COLO829 (cell line): ENCODE measurements at places on chromosomes 12 and 14.
A peak's percentile ranks its signal among the peaks of the same experiment; 100 is the strongest.

DNA sequence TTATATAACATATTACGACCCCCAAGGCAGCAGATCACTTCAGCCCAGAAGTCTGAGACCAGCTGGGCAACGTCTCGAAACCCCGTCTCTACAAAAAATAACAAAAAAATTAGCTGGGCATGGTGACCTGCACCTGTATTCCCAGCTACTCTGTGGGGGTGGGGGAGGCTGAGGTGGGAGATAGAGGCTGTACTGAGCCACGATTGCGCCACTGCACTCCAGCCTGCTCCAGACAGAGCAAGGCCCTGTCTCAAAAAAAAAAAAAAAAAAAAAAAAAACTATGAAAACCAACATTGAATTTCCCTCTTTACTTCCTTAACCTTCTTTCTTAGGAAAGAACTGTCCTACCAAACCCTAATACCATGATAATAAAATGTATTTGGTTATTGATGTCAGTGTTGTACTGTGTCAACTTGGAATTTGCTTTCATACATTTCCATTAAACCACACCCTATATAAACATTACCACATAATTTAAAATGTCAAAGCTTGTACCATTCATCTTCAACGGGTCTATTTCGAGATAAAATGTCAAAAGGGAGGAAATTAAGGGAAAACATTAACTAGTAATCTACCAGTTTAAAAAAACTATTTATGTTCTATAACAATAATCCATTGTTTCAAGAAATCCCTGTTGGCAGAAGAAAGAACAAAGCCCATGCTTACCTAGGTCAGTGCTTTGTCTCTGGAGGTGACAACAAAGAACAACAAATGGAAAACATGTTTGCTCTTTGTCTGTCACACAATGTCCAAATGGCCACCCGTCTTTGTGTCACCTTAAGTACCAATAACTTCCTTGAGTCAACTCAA is 17.4 kb downstream of the GALNT4 start:
- DNase-seq: no peak

GRCh38 chr12:114683709-114684097 is 272 bp downstream of the TBX3 start:
- DNase-seq: peak; percentile 15

GRCh38 chr14:76228138-76228537 is 76.4 kb downstream of the GPATCH2L start:
- DNase-seq: no peak

DNA sequence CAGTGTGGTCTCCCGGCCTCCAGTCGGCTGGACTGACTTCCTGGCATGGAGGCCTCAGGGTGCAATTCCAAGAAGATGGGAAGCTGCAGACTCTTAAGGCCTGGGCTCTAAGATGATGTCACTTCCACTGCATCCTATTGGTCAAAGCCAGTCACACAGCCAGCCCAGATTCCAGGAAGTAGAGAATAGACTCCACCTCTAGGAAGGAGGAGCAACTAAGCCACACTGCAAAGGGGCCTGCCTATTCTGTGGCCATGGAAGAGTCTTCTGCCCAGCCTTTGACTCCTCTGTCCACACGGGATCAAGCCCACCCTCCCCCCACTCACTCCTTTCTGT is 103.9 kb upstream of the RFLNA start:
- DNase-seq: no peak

- no peak for DNase-seq
Observed at GRCh38 chr12:54162741-54163140, 26.0 kb downstream of the SMUG1 start.

DNA sequence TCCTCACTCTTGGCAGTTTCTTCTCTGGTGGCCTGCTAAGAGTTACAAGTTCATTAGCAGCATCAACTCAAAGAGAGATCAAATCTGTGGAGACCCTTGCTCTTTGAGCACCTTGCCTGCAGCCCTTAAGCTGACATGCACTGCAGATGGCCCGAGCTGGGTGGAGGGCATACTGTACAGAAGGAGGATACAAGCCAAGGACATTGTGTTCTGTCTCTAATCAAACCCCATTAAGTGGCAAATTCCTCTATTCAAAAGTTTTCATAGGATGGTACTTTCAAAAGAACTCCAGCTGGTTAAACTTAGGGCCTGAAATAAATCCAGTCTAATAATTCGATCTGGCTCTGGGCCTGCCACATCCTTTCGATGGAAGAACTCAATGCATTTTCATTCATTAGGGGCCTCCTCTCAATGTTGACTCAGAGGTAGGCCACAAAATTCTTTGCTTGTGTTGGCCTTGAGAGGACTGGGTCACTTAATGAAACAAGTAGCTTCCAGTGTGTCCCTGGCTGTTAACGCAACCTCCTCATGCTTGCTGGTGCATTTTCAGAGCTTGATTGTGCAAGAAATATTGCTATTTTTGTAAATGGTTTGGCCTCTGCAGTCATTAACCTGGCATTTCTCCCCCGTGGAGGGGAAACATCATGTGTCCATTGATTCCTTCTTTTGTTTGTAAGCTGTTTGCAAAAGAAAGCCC is 318.2 kb downstream of the NUAK1 start:
- no peak for DNase-seq

DNA sequence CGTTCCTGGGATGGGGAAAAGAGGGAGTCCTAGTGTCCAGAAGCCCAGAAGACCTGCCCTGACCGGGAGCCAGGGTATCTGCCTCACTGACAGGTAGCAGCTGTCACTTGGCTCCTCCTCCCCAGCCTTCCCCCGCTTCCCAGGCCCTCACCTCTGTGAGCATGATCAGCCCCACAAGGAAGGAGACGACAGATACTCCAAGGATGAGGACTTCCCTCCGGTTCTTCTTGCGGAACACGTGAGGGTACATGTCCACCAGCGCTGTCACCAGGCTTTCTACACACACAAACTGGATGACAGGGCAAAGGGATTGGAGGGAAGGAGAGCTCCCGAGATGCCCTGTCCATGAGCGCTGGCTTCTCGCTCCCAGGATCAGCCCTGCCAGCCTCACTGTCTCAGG is 9.9 kb upstream of the SLC6A12 start:
- DNase-seq: no peak

DNA sequence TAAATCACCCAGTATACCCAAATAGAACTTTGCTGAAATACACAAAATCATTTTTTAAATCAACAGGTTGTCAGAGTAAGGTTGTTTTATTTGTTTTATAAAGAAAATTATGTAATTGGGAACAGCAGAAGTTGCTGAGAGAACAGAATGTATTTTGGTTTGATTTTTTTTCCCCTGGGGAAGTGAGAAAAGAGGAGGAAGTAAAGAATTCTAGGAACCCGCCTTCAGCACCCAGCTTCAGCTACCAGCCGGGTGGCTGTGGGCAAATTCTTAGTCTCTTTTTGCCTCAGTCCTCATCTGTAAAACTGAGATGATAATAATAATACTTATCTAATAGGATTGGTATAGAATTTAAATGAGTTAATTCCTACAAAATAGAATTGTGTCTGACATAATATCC is 119.4 kb downstream of the SRGAP1 start:
- DNase-seq: no peak

DNA sequence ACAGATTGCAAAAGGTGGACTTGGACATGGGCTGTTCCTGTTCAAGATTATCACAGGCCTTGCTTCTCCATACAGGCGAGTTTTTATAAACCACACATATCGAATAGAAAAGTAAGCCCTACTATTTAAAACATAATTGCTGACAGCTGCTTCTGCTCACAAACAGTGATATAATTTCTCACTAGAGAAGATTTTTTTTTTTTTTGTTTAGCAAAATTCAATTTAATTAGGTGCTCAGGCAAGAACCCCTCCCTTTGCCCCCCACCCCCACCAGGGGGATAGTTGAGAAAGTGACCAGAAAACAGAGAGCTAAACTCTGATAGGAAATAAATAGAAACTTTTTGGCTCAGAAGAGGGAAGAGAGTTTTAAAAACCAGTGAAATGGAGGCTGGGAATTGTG is 132.8 kb upstream of the CRY1 start:
- no peak for DNase-seq

DNA sequence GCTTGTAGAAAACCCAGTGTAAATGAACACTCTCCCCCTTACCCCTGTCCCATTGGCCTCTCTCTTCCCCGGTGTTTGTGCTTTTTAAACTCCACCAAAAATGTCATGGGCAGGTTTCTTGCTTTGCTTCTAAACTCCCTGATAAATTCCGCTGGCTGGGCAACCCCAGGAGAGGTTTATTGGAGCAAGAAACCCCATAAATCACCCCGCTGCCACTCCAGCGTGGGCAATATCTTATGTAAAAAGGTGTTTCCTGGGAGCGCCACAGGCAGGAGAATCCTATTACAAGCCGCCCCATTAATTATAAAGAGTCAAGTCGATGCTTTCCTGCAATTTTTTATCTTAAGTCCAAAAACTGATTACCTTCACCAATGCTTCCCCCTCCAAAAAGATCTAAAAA is 22.8 kb downstream of the LHX5 start:
- DNase-seq: no peak

GRCh38 chr14:103730490-103731035 is 15.0 kb downstream of the ZFYVE21 start:
- DNase-seq: no peak

- no peak for DNase-seq
Observed at GRCh38 chr14:53605562-53605961, 351.1 kb downstream of the BMP4 start.

DNA sequence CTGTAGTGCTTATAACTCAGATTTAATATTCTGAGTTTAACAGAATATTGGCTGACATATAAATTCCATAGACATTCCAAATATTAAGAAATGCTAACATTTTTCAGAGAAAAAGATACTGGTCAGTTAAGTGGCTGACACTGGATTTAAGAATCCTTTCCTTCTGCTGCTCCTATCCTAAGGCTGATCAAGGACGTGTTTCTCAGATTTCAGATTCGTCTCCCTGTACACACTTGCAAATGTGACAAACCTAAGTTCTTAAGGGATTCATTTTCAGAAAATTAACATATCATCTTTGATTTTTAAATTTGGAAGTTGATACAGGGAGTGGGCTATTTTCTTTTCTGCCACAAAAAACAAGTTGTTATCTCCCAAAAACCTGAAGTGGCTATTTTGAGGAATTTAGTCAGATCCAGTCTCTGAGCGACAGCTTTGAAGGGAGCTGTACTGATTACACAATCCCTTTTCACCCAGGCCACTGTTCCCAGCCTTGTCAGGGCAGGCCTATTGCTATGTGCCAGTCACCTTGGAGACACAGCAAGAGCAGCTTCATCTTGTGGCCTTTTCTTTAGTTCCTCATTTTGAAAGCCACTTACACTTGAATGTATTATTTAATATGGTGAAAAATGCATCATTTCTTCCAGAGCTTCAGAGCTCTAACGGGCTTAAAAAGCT is 370.6 kb downstream of the KCNH5 start:
- no peak for DNase-seq

DNA sequence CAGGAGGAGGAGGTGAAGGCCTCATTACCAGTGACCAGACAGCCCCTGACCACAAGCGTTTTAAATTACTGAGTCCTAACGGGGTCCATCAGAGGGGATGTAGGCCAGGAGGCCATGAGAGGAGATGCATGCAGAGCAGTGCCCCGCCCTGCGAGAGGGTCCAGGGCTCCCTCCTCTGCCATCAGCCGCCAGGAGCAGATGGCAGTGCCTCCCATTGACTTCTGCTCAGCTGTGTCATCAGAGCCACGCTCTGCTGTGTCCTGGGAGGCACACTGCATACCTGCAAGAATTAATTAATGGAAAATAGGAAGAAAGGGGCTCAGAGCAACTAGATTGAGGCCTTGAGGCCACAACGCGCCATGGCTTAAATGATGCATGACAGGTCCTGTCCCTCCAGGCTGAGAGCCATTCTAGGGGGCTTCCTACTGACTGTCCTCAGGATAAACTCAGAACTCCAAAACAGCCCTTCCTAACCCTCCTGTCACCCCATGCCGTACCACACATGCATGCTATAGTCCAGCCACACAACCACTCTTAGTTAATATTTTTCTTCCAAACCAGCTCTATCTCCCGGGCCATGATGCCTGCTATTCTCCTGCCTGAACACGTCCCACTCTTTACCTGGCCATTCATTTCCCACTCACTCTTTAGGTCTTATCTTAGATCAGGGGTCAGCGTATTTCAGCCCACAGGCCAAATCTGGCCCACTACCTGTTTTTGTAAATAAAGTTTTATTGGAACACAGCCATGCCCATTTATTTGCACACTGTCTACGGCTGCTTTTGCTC is 235.8 kb downstream of the KSR2 start:
- DNase-seq: no peak

DNA sequence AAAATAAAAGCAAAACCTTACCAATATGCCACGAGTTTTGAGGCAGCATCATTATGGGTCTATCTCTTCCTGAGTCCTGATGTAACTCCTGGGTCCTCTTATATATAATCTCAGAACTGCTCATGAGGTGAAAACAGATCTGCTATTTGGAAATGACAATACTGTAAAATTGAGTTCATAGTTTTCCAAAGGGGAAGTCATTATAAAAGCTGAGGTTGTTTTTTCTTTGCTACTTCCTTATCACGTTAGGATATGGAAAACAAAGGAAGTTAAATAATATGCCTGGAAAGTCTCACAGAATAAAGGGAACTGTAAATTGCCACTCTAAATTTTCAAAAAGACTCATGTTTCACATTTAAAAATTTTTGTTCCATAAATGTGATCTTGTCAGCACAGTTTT is at the start of gene CD163L1:
TSS of gene CD163L1 (minus strand) at position 78 of the 400 bp plus-strand sequence. CDS start at position 52, 26 bp downstream.
- no peak for DNase-seq

DNA sequence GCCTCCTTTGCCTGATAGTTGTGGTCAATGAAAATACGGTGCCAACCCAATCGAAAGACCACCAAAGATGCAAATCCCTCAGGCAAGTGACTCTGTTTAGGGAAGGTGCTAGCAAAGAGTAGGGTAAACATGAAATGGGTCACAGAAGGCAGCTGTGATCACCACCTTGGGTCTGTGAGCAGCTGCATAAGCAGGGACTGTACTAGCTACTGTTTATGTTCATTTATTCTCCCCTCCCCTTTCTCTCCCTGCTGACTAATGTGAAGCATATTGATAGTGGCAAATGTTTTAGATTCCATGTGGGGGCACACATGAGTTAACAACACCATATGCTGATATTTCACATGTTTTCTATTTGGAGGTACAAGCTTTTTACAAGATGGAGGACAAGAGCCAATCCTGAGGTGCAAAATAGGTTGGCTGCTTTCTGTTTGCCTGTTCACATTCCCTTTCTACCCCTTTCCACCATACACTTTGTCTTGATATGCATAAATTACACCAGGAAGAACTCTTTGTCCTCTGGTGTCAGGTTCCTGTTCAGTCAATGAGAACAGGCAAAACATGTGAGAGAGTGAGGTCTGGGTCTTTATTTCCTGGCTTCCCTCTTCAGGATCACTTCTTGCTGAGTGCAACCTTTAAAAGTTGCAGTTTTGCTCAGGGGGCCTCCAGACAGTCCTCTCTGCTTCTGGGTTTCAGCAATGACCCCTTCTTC is 71.1 kb downstream of the AVPR1A start:
- DNase-seq: no peak

DNA sequence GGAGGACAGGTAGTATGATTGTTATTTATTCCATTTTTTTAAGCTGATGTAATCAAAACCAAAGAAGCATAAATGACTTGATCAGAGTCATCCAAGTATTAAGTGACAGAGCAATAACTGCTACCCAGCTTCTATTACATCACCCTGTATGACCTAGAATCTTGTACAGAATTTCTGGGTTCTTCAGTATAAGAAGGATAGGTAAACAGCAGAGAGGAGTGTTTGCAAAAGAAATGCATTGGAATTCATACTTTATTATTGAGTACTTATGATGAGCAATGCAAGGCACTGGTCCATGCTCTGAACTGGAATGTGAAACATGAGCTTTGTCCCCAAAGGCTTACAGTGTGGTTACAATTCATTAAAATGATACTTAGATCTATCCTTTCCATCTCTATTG is 916.8 kb downstream of the DIO2 start:
- no peak for DNase-seq

- no peak for DNase-seq
Observed at GRCh38 chr12:94152292-94153078, 4.1 kb downstream of the PLXNC1 start.
